ENCODE measurements at places on chromosomes 2 and 18. TPM values are rescaled to one million over a fixed set of nuclear protein-coding genes. Genes with fewer than 3 reads are reported as not detected.

The ZNF385B gene
- total RNA-seq = not detected

The ITSN2 gene
- total RNA-seq = 24.2 TPM

The CASP10 gene
- total RNA-seq = 8.2 TPM

The CBLN2 gene
- total RNA-seq = not detected

The CPLX4 gene
- not detected for total RNA-seq

The ACKR3 gene
- 5.4 TPM for total RNA-seq

The CLIP4 gene
- total RNA-seq = 91.9 TPM

The RNF125 gene
- total RNA-seq = 0.28 TPM

The CROCC2 gene
- not detected for total RNA-seq

The MYL1 gene
- not detected for total RNA-seq

The LYG1 gene
- 0.85 TPM for total RNA-seq

The UGT1A1 gene
- not detected for total RNA-seq

The TANC1 gene
- total RNA-seq = 24.8 TPM

The PAX8 gene
- 0.38 TPM for total RNA-seq

The GDF7 gene
- 0.28 TPM for total RNA-seq

The DAW1 gene
- total RNA-seq = 31.6 TPM

The DSC3 gene
- total RNA-seq = under 0.01 TPM

All from regular cardiac myocyte (primary cell).